ENCODE measurements at places on chromosomes 12 and 14.

- no peak for DNase-seq
Measured at GRCh38 chr12:129064209-129064855, 211.1 kb downstream of the GLT1D1 start.

- no peak for DNase-seq
Measured at GRCh38 chr12:14691560-14691959, 4.8 kb downstream of the GUCY2C start.

- DNase-seq = no peak
Measured at GRCh38 chr14:58898655-58899316, 261.0 kb downstream of the DACT1 start.

DNA sequence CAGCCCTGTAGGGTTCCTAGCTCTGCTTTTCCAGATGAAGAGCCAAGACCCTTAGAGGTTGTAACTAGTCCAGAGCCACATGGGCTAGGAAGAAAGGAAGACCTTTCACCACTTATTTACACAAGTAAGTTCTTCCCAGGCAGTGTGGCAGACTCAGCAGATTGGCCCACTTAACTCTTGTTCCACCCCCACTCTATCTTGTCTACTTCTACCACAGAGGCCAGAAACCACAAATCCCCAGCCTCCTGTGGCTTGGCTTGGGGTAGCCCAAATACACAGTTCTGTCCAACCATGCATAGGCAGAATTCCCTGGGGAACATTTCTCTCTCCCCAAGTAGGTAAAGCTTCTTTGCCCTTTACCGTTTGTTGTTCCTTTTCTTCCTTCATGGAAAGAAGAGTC is 383.5 kb downstream of the RGS6 start:
- no peak for DNase-seq

GRCh38 chr14:28773861-28774691 is 7.5 kb downstream of the FOXG1 start:
- DNase-seq = no peak

DNA sequence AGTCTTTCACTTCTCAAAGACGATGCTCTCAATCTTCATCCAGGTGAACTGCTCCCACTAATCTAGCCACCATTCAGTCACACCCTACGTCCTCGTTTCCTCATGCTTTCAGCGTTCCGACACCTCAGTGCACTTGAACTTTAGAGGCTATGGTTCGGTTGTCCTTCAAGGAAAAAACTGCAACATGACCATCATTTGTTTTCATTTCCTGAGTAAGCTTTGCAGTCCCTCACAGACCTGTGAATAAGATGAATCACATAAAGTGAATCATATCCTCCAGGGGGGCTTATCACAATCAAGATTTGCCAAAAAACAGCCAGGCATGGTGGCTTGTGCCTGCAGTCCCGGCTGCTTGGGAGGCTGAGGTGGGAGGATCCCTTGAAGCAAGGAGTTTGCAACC is 80.2 kb downstream of the TMCC3 start:
- no peak for DNase-seq

GRCh38 chr14:64937821-64938193 is 4.7 kb downstream of the GPX2 start:
- no peak for DNase-seq

DNA sequence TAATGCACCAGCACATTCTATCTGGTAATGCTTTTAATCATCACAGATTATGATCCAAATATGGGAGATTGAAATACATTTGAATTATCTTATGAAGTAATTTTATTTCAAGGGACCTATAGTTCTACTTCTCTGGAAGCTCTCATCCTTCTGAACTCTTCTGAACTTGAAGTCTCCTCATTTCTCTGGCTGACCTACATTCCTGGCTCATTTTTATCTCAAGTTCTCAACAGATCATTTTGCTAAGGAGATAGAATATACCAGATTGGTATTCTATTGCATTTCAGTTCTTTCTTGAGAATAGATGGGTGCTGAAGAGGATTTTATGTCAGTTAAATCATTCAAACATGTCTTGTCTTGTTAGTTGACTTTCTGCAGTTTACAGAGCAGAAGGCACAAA is 7.9 kb downstream of the HMGA2 start:
- DNase-seq = no peak

GRCh38 chr12:68608191-68608590 is 2.5 kb upstream of the RAP1B start:
- no peak for DNase-seq

DNA sequence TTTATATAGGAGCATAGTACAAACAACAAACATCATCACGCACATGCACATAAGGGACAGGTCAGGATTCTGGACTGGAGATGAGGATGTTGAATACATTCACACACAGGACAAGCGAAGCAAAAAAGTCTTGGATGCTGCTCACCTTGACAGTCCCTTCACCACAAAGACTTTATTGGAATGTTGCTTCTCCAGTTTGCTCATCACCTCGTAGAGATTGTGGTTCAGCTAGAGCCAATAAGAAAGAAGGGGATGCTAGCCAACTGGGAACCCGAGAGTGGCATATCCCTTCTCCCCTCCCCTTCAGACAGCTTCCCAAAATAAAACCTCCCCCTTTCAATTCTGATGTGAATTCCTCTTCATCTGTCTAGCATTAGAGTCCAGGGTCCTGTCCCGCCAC is 25.4 kb upstream of the SMAGP start:
- no peak for DNase-seq

- no peak for DNase-seq
Measured at GRCh38 chr12:80504389-80505163, 60.5 kb downstream of the PTPRQ start.

GRCh38 chr12:24414480-24414879 is 465.0 kb upstream of the SOX5 start:
- DNase-seq = no peak

DNA sequence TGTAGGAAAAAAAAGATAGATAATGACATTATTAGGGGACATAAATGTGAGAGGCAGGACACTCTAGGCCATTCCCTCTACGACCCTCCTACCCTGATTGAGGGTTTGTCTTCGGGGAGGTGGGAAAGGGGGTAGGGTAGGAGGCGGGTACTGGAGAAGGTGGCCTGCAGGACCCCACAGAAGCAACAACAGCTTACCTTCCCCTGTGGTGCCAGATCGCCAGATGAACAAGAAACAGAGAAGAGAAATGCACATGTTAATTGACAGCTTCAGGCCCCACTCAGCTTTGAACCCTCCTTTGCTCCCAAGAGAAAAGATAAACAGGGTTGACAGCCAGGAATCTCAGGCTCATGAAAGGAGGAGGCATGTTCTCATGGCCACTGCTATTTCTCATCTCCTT is 4.8 kb downstream of the PHB2 start:
- no peak for DNase-seq

DNA sequence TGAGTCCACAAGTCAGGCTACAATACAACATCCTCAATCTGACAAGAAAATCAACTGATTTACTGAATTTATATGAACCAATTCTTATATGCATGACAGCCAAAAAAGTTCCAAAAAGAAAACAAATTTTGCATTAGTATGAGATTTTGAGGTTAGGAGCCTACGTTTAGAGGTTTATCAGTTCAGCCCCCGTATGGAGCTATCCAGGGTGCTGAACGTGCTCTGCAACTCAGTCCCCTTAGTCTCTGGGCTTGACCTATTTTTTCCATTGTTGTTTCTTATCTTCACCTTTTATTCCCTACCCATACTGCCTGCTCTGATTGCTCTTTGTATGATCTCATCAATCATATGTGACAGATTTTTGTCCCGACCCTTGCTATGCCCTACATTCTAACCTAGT is 693.0 kb downstream of the NRXN3 start:
- DNase-seq = no peak

DNA sequence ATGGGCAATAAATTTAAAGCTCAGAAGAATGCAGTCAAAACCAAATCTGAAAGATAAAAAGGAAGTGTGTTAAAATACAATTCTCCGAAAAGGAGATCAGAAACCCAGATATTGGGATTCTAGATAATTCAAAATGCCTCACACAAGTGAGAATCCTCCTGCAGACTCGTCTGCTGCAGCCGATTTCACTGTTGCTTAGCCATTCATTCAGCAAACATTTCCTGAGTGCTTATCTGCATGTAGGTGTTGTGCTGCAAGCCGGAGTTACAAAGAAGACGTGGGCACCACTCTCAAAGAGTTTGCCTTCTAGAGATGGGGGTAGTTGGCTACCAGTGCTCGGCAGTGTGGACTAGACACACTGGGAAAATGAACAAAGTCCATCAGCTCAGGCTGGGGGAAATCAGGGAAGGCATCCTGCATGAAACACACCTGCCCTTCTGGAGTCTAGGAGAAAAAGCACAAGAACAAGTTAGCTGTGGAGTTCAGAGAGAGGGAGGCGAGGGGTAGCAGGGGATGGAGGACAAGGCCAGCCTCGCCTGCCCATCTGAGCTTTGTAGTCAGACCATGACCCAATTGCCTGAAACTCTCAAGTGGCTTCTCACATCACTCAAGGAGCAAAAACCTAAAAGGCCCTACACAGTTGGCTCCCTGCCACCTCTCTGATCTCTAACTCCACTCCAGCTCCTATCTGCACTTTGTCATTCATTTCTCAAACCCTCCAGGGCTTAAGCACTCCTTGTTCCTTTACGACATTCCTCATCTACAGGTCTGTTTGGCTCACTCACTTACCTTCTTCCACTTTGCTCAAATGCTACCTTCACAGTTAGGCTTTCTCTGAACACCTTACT is 310.0 kb upstream of the DDHD1 start:
- DNase-seq = no peak

GRCh38 chr12:78232756-78233155 is 402.1 kb downstream of the NAV3 start:
- DNase-seq = no peak

DNA sequence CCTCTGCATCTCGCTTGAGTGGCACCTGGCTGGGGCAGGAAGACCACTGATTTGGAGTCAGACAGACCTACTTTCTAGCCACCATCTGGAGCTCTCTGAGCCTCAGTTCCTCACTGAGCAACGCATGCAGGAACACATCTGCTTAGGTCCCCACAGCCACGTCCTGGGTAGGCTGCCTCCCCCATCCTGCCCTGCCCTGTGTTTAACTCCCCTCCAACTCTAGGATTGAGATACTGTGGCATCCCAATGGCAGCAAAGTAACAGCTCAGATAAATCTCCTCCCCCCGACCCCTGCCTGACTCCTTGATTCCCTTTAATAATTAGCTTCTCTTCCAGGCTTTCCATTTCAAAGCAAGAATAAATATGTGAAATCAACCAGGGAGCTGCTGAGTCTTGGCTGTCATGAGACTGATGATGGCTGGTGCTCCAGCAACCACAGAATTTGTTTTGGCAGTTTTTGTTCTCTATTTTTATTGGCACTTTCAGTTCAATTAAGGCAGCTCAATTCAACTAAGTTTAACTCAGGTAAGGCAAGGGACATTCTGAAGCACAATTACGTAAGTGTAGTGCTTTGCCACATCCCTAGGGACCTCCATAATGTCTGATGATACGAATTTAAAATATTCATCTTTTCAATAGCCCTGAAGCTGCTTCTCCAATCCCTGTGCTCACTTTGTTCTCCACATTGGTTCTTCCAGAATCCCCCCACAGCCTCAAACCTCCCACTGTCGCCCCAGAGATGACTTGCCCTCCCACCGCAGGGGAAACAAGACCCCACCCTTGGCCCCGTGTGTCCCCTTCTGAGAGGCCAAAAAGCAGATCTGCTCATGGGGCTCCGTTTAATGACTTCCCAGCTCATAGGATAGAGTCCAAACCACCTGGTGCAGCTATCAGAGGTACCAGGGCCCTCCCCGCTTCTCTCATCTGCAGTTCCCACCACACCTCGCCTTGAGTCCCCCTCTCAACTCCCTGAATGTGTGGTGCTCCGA is 58.2 kb downstream of the ESR2 start:
- DNase-seq = no peak

GRCh38 chr14:23078692-23079116 is 16.2 kb downstream of the ACIN1 start:
- no peak for DNase-seq

DNA sequence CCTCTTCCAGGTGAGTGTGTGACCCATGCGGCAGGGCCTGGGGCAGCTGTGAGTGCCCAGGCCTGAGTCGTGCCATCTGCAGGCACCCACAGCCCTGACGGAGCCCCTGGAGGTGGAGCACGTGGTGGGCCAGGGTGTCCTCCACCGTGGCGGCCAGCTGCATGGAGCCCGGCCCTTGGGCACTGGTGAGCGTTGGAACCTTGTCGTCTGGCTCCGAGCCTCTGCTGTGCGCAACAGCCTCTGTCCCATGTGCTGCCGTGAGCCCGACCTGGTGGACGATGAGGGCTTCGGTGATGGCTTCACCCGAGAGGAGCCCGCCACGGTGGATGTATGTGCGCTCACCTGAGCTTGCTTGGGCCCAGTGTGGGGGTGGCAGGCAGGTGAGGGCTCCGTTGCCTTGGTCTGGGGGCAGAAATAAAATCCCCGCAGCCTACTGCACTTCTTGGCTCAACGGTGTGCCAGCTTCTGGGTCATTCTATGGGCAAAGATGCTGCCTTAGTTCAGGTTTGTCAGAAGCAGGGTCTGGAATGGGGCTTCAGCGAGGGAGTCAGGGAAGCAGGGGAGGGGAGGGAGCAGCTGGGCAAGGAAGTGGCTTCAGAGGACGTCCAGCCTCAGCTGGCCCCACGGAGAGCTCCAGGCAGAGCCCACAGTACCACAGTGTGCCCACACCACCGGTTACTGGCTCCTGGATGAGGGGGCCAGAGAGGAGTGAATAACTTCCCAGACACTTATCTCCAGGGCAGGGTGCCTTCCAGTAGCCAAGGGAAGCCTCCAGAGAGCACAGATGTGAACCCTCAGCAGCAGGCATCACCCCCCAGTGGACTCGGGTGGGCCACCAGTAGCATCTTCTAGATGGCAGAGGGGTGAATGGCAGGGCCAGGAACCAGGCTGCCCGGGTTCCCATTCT is 1.2 kb upstream of the ARL6IP4 start:
- no peak for DNase-seq

DNA sequence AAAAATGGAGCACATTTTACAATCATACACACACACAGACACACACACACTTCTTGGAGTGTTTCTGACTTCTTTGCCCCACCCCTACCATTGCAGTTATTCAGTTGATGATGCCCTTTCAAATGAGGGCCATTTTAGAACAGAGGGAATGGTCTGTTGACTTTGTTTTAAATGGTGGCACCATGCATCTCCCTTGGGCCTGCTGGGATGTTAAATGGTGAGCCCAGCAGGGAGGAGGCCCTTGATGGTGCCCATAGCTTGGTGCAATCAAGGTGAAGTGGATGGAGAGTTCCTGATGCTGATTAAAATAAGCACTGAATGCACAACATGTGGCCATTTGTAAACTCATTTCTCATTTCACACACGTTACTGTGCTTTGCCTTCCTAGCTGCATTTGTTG is 13.3 kb downstream of the C12orf75 start:
- DNase-seq = no peak

Measured in activated T-helper 9 cell treated with anti-CD3 and anti-CD28 coated beads, Interleukin-2, amount 50 U/mL, for 16 hours (primary cell).